ENCODE measurements at places on chromosomes 11 and 22. TPM values are rescaled to one million over a fixed set of nuclear protein-coding genes. Genes with fewer than 3 reads are reported as not detected.

OR8D1 gene
- not detected for total RNA-seq

POU2AF2 gene
- total RNA-seq = not detected

SHISAL1 gene
- total RNA-seq = not detected

LARGE2 gene
- 0.71 TPM for total RNA-seq

KIF18A gene
- 35.4 TPM for total RNA-seq

SCUBE2 gene
- total RNA-seq = 0.65 TPM

AQP11 gene
- total RNA-seq = 0.39 TPM

FGF19 gene
- not detected for total RNA-seq

RAG1 gene
- 0.08 TPM for total RNA-seq

NAALAD2 gene
- not detected for total RNA-seq

BEST1 gene
- total RNA-seq = not detected

- H3K27me3 ChIP-seq = no peaks in the 10 kb centered on the region
- no peaks in the 10 kb centered on the region for H3K36me3 ChIP-seq
- no peak overlapping the region for H3K4me3 ChIP-seq
- H3K27ac ChIP-seq = no peak overlapping the region
Measured at GRCh38 chr11:31702966-31703365, 108.2 kb downstream of the PAX6 start.

DNA sequence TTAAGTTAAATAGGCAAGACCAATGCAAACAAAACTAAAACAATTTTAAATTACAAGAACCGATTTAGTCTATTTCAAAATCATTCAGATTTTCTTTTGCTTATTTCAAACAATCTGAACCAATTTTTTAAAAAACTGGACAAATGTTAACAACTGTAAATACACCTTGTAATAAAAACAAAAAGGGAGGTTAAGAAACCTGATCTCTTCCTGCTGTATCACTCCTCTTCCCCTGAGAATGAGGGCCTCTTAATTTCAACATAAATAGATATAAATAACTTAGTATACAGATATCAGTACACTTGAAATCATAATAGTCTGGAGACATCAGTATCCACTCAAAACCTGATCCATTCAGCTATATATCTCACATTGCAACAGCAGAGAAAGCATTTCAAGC is 346.6 kb downstream of the TTC28 start:
- no peaks in the 10 kb centered on the region for H3K36me3 ChIP-seq
- H3K27ac ChIP-seq = no peak overlapping the region
- H3K4me3 ChIP-seq = no peak overlapping the region
- H3K4me1 ChIP-seq = peaks cover 5% of the 10 kb centered on the region

DNA sequence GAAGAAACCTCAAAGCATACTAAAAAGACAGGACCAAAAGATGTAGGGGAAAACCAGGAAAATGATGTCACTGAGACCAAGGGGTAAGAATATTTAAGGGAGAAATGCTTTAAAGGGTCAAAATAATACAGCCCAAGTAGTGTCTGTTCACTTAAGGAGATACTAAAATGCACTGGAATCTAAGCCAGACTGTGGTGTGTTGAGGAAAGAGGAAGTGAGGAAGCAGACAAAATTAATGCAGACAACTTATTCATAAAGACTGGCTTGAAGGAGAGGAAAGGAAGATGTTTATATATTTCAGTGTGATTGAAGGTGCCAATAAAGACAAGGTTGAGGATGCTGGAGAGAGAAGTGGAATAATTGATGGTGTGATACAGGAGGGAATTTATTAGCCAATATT is 15.7 kb downstream of the ZNF215 start:
- no peak overlapping the region for H3K4me3 ChIP-seq
- no peak for DNase-seq
- no peak overlapping the region for H3K27ac ChIP-seq
- no peaks in the 10 kb centered on the region for H3K27me3 ChIP-seq

DNA sequence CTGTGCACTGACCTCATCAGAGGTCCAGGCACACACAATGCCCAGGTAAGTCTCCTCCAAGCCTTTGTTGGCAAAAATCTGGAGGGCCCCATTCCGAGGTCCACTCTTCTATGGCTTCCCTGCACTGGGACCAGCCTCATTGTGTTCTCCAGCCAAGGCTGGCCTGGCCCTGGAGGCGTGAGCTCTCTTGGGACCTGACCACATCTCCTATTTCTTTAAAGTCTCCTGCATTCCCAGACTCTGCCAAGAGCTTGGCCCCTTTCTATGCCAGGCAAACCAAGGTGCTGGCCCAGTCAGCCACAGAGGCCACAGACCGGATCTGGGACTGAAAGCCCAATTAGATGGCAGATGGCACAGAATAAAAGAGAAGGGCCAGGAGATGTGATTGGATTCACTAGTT is 55.1 kb downstream of the C11orf58 start:
- peaks cover 6% of the 10 kb centered on the region for H3K4me1 ChIP-seq
- H3K27ac ChIP-seq = no peak overlapping the region
- DNase-seq = no peak
- H3K27me3 ChIP-seq = no peaks in the 10 kb centered on the region
- no peaks in the 10 kb centered on the region for H3K36me3 ChIP-seq
- H3K4me3 ChIP-seq = no peak overlapping the region

- peaks cover 5% of the 10 kb centered on the region for H3K36me3 ChIP-seq
- H3K27me3 ChIP-seq = peaks cover 6% of the 10 kb centered on the region
- no peak overlapping the region for H3K27ac ChIP-seq
- no peak overlapping the region for H3K4me3 ChIP-seq
- no peak for DNase-seq
- H3K4me1 ChIP-seq = peaks cover 40% of the 10 kb centered on the region
Measured at GRCh38 chr11:76237914-76238313, 31.6 kb upstream of the WNT11 start.

- no peak for DNase-seq
- H3K27me3 ChIP-seq = peaks cover 15% of the 10 kb centered on the region
- no peak overlapping the region for H3K27ac ChIP-seq
- H3K4me1 ChIP-seq = peaks cover 13% of the 10 kb centered on the region
Measured at GRCh38 chr22:22166941-22167713, 77.5 kb upstream of the VPREB1 start.

DNA sequence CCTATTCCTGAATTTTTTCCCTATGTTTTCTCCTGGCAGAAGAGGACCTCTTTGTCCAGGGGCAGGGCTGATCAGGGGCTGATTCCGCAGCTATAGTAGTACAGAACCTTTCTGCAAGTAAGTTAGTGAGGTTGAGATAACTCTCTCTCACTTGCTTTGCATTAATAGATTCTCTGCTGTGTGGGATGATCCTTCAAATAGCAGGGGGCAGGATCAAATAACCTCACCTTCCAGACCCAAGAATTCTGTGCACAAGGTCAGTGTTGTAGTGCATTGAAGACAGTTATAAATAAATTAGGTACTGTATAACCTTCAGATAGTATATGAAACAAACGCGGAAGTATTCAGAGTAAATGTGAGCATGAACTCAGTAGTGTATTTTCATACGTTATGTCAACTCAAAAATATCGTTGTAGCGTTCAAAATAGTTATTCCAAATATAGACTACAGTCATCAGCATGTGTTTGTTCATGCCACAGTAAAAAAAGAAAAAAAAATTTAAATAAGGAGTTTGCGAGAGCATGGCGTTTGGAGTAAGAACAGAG is 278 bp downstream of the MMP26 start:
- peaks cover 6% of the 10 kb centered on the region for H3K27me3 ChIP-seq
- no peak overlapping the region for H3K4me3 ChIP-seq
- H3K27ac ChIP-seq = no peak overlapping the region
- DNase-seq = no peak
- H3K36me3 ChIP-seq = no peaks in the 10 kb centered on the region
- no peaks in the 10 kb centered on the region for H3K4me1 ChIP-seq

- no peak overlapping the region for H3K4me3 ChIP-seq
- peaks cover 20% of the 10 kb centered on the region for H3K4me1 ChIP-seq
- peaks cover 60% of the 10 kb centered on the region for H3K27me3 ChIP-seq
- no peak overlapping the region for H3K27ac ChIP-seq
Measured at GRCh38 chr11:34649597-34649996, 28.7 kb downstream of the EHF start.

DNA sequence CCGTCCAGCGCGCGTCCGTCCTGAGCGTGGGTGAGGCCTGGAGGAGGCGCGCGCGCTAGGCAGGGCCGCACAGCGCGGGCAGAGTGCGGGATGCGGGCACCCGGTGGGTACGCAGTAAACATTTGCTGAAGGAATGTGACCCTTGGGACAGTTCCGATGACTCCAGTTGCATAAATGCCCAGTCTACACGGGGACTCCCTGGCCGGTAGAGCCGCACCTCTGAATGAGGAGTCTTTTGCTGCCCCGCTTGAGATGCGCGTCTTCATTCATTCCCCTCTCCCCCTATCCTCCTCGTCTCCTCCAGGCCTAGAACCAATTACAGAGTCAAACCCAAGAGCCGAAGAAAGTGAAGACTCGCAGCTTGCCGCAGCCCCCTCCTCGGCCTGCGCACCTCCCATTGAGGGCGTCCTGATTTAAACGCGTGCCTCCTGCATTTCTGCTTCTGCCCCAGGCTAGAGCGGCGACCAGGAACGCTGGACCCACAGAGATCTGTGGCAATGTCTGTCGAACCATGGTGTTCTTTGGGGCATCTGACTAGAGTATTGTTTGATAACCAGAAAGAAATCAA is 729 bp upstream of the CHKB start:
- DNase-seq = no peak
- H3K36me3 ChIP-seq = peaks cover 33% of the 10 kb centered on the region
- peaks cover 42% of the 10 kb centered on the region for H3K4me1 ChIP-seq
- H3K4me3 ChIP-seq = peak overlapping the region; percentile 98

DNA sequence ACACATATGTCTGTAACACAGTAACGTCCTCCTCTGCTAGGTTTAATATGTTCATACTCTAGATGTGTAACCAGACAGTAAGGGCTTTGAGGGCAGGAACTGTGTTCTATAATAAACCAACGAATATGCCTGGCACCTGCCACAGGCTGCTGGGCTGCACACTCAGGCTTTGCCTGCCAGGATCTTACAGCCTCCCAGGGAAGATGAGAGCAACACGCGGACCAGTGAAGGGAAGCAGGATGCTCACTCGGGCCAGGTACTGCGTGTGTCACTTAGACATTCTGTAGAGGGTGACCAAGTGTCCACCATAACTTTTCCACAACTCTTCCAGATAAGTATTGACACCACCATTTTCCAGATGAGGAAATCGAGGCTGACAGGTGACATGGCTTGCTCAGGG is 21.7 kb upstream of the BAIAP2L2 start:
- H3K36me3 ChIP-seq = peaks cover 2% of the 10 kb centered on the region
- no peak overlapping the region for H3K27ac ChIP-seq
- no peak for DNase-seq
- H3K4me3 ChIP-seq = no peak overlapping the region

DNA sequence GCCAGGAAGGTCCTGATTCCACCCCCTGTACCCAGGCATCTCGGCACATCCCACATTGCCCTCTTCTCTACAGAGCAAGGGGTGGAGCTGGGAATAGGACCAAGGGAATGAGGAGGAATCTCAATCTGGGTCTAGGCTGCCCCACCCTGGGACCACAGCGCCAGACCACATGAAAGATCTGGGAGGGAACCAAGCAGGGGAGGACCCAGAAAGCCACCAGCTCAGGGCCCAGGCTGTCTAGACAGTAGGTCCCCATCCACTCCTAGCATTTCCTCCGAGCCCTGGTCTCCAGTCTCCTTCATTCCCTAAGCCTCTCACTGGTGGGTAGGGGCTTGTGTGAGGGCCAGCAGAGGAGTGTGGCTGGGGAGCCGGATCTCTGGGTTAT is 11.6 kb downstream of the PHLDB1 start:
- peaks cover 16% of the 10 kb centered on the region for H3K27me3 ChIP-seq
- DNase-seq = no peak
- H3K36me3 ChIP-seq = no peaks in the 10 kb centered on the region
- H3K4me1 ChIP-seq = peaks cover 6% of the 10 kb centered on the region
- H3K4me3 ChIP-seq = no peak overlapping the region
- no peak overlapping the region for H3K27ac ChIP-seq

DNA sequence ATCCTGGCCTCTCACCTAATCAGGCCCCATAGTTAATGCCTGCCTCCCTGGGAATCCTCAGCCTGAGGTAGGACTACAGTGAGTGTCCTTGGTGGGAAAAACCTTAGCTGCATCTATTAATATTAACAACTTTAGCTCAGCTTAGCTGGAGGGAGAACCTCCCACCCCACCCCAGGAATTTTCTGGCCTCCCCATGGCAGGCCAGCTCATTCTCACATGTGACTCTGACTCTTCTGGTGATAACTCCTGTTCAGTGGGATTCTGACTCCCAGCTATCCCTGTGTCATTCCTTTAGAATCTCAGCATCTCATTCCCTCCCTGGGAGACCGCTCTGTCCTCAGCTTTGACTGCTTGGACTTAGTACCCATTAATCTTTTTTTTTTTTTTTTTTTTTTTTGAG is 14.5 kb downstream of the ART5 start:
- no peak overlapping the region for H3K4me3 ChIP-seq
- no peak for DNase-seq
- peaks cover 6% of the 10 kb centered on the region for H3K4me1 ChIP-seq
- no peaks in the 10 kb centered on the region for H3K27me3 ChIP-seq
- no peaks in the 10 kb centered on the region for H3K36me3 ChIP-seq
- H3K27ac ChIP-seq = no peak overlapping the region

DNA sequence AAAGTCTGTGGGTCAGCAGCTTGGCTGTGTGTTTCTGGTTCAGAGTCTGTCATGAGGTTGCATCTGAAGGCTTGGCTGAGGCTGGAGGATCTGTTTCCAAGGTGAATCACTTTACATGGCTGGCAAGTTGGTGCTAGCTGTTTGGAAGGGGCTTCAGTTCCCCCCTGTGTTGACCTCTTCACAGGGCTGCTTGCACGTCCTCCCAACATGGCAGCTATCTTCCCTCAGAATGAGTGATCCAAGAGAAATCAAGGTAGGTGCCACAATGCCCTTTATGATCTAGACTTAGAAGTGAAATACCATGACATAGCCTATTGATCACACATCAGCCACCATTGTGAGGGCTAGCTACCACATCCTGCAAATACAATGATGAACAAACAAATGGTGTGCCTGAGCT is 9.9 kb downstream of the APOA4 start:
- peaks cover 4% of the 10 kb centered on the region for H3K27me3 ChIP-seq
- no peak overlapping the region for H3K4me3 ChIP-seq
- DNase-seq = no peak
- no peaks in the 10 kb centered on the region for H3K4me1 ChIP-seq
- H3K27ac ChIP-seq = no peak overlapping the region
- no peaks in the 10 kb centered on the region for H3K36me3 ChIP-seq

DNA sequence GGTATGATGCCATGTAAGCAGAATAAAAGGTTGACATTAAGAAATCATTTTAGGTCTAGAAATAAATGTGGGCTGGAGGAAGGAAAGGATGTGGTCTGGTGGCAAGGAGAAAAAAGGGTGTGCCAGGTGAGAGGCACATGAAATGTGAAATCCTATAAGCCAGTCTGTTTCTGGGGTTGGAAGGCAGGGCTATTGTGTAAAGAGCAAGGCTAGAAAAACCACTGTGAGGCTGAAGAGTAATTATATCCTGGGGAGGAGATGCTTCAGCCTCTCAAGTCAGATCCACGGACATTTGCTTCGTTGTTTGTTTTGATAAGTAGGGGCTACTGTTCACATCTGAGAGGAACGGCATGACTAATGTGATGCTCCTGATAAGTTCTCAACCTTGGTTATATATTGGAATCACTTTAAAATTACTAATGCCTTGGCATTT is 77.5 kb upstream of the CTSC start:
- no peaks in the 10 kb centered on the region for H3K27me3 ChIP-seq
- peaks cover 74% of the 10 kb centered on the region for H3K4me1 ChIP-seq
- peaks cover 28% of the 10 kb centered on the region for H3K36me3 ChIP-seq
- H3K4me3 ChIP-seq = peak overlapping the region; percentile 60
- peak; percentile 78 for DNase-seq

All from activated CD8-positive, alpha-beta T cell treated with anti-CD3 and anti-CD28 coated beads, Interleukin-2, amount 10 ng/mL, durations not matched to agents 7 days and 5 days (primary cell).